ENCODE measurements at places on chromosomes 3 and 15. TPM values are rescaled to one million over a fixed set of nuclear protein-coding genes. Genes with fewer than 3 reads are reported as not detected.

FGF7 gene
- total RNA-seq, result 0.11 TPM

CSTA gene
- total RNA-seq, result not detected

SCG5 gene
- 14.2 TPM for total RNA-seq

SCN11A gene
- total RNA-seq, result 0.27 TPM

PLA2G4D gene
- 0.07 TPM for total RNA-seq

LRRC34 gene
- 6.0 TPM for total RNA-seq

TMEM212 gene
- not detected for total RNA-seq

- no peak for DNase-seq
- H3K27me3 ChIP-seq, result no peaks in the 10 kb centered on the region
- H3K4me3 ChIP-seq, result no peak overlapping the region
- H3K27ac ChIP-seq, result no peak overlapping the region
These were observed 84.3 kb downstream of the KLHL25 start for GRCh38 chr15:85710340-85710842.

- H3K4me3 ChIP-seq, result no peak overlapping the region
- no peak for DNase-seq
- no peak overlapping the region for H3K27ac ChIP-seq
- H3K27me3 ChIP-seq, result no peaks in the 10 kb centered on the region
- no peaks in the 10 kb centered on the region for H3K36me3 ChIP-seq
These were observed 121.6 kb downstream of the RBPMS2 start for GRCh38 chr15:64653757-64654156.

DNA sequence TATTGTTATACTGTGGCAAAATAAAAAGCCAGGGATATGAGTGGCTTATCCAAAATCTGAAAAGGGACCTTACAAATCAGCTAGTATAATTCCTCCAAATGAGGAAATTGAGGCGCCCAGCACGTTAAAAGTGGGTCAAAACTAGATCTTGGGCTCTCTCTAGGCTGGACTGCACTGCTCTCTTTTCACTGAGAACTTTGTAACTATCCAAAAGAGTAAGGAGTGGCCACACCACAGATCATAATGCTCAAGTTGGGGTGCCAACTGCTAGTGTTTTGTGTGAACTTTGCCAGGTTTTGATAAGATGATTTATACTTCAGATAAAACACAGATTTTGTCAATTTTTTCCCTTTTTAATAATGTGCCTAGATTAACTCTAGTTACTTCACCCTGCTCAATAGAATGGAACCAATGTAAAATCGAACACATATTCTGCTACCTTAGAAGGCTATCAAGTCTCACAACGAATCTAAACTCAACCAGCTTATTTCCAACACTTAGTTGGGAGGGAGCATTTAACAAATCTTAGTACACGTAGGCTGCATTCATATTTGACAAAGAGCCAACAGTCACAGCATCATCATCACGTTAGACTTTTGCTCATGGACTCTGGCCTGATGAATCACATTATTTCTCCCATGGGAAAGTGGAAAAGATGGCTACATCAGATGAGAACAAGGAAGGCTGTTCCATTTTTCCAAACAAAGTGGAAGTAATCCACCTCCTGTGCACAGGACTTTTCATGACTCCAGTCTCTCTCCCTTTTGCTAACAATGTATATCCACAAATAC is 64.4 kb downstream of the ABI3BP start:
- H3K27ac ChIP-seq, result no peak overlapping the region
- DNase-seq, result no peak
- H3K4me1 ChIP-seq, result peaks cover 4% of the 10 kb centered on the region

DNA sequence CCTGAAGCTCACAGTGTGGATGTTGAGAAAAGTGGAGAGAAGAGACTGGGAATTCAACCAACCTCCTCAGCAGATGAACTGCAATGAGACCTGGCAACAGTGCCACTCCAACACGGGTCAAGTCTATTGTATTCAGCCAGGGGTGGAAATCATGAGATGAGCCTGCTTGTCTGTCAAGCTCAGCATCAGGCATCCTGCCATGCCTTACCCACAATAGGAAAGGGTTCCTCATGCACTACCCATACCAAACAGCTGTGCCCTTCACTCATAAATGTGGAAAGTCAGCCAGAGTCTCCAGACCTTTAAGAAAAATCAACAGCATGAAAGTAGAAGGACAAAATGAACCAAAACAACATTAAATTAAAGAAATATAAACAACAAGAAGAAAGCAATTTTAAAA is 542.1 kb downstream of the EPHB1 start:
- no peaks in the 10 kb centered on the region for H3K4me1 ChIP-seq
- H3K36me3 ChIP-seq, result no peaks in the 10 kb centered on the region
- H3K27me3 ChIP-seq, result no peaks in the 10 kb centered on the region
- no peak for DNase-seq
- no peak overlapping the region for H3K27ac ChIP-seq

- no peak for DNase-seq
- no peak overlapping the region for H3K4me3 ChIP-seq
- H3K36me3 ChIP-seq, result no peaks in the 10 kb centered on the region
These were observed 775.2 kb upstream of the GOLIM4 start for GRCh38 chr3:168870892-168871291.

- peaks cover 10% of the 10 kb centered on the region for H3K4me1 ChIP-seq
- DNase-seq, result no peak
- no peak overlapping the region for H3K27ac ChIP-seq
- no peak overlapping the region for H3K4me3 ChIP-seq
- H3K27me3 ChIP-seq, result no peaks in the 10 kb centered on the region
These were observed 53.4 kb downstream of the ITPR1 start for GRCh38 chr3:4546346-4547178.
